Activated gamma-delta T cell (primary cell): ENCODE measurements at places on chromosomes 5 and 9.

GRCh38 chr9:72935595-72935994 is 17.3 kb downstream of the ALDH1A1 start:
- DNase-seq: no peak

DNA sequence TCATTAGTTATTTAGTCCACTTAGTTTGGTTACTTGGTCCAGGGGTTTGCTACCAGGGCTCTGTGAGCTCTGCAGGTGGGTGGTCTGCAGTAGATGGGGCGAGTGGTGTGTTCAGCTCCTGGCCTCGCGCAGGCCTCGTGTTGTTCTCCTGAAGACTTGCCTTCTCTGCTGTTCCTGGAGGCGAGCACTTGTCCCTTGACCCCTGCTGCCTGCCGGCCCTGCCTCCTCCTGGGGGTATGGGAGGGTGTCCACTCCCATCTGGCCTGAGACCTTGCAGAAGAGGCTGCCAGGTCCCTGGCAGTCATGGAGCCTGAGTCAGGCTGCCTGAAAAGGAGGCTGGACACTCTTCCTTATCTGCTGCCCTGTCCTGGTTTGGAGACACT is 137.0 kb downstream of the CACNA1B start:
- DNase-seq: no peak

DNA sequence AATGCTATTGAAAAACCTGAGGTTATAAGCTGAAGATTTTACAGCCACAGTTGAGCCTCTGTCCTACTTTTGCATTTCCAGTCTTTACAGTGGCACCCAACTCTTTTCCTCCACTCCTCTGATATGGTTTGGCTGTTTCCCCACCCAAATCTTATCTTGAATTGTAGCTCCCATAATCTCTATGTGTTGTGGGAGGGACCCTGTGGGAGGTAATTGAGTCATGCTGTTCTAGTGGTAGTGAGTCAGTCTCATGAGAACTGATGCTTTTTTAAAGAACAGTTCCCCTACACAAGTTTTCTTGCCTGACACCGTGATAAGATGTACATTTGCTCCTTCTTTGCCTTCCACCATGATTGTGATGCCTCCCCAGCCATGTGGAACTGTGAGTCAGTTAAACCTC is 646.1 kb upstream of the SEMA6A start:
- no peak for DNase-seq

- DNase-seq: no peak
These were observed 138.4 kb downstream of the KCTD16 start for GRCh38 chr5:144308906-144309670.

GRCh38 chr5:146409054-146409671 is 38.0 kb upstream of the TCERG1 start:
- no peak for DNase-seq

GRCh38 chr5:43245724-43246385 is 53.8 kb downstream of the NIM1K start:
- DNase-seq: no peak

- DNase-seq: no peak
These were observed 437.8 kb downstream of the ARHGEF28 start for GRCh38 chr5:74063821-74064220.

DNA sequence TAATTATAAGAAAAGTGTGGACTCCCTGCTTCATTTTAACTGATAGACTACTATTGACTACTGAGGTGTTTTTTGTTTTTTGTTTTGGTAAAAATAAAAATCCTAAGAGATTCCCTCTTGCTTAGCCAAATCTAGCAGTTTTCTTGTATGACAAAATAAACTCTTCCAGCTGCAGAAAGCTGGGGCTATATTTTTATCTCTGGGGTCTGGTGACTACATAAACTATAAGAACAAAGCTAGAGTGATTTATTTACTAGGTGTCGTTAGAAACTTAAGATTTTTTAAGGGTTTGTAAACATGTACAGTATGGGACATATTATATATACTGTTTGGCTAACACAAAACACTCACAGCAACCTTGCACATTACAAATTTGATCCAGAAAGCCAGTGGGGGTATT is 467.4 kb upstream of the MPDZ start:
- no peak for DNase-seq

DNA sequence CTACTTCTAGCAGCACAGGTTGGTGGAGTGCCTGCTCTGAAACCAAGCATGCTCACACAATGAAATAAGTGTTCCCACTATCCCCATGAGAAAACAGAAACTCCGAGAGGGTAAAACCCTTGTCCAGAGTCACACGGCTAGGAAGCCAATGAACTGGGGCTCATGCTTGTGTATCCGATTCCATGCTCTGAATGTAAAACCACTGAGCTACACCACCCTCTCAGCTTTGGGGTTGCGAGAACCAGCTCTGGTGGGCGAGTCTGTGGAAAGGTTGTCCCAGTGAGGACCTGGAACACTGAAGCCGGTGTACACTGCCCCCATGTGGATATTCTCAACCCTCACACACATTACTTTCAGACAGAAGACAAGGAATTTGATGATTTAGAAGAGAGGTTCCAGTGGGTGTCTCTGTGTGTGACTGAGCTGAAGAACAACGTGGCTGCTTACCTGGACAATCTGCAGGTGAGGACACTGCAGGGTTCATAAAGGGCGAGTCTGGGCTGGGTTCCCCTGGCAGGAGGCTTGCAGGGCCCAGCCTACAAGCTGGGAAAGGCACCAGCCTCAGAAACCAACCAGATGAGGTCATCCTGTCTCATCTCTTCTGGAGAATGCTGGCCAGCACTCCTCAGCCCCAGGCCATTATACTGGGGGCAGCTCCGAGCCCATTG is 37.4 kb downstream of the ARHGEF37 start:
- DNase-seq: no peak

GRCh38 chr5:172559004-172559932 is 81.8 kb upstream of the NEURL1B start:
- DNase-seq: no peak

- DNase-seq: no peak
These were observed 10.2 kb downstream of the SARDH start for GRCh38 chr9:133727876-133728441.

DNA sequence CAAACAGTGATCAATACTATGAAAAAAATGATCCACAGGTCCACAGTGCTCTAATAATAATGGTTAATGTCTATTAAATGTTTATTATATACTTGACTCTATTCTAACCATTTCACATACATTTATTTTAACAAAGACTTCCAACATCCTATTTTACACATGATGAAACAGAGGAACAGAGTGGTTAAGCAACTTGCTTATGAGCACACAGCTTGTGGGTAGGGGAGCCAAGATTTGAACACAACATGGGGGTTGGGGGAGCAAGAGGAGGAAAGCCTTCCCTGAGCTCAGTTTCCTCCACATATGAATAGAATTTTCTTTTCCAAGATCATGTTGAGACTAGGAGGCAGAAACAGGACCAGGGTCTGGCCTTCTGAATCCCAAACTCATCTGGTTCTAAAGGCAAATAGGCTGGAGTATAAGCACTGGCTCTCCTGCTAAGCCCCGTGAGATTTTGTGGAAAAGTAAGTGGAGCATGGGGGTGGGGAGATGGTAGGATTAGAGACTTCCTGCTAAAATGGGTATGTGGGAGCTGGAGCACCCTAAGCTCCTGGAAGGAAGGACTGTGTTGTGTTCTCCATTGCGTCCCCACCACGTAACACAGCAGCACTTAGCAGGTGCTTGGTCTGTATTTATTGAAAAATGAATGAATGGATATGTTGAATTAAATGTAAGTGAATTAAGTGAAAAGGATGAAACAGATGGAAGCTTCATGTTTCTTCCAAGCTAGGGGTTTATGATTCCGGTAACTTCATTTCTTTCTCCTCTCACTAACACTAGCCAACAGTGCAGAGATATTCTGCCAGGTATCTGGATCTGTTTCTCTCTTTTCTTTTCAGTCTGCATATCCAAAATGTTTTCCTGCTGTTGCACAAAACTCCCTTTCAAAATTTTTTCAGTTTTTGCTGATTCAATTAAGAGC is 26.9 kb upstream of the GALNT10 start:
- no peak for DNase-seq

- no peak for DNase-seq
These were observed 4.7 kb downstream of the GOLGA2 start for GRCh38 chr9:128271112-128271511.

DNA sequence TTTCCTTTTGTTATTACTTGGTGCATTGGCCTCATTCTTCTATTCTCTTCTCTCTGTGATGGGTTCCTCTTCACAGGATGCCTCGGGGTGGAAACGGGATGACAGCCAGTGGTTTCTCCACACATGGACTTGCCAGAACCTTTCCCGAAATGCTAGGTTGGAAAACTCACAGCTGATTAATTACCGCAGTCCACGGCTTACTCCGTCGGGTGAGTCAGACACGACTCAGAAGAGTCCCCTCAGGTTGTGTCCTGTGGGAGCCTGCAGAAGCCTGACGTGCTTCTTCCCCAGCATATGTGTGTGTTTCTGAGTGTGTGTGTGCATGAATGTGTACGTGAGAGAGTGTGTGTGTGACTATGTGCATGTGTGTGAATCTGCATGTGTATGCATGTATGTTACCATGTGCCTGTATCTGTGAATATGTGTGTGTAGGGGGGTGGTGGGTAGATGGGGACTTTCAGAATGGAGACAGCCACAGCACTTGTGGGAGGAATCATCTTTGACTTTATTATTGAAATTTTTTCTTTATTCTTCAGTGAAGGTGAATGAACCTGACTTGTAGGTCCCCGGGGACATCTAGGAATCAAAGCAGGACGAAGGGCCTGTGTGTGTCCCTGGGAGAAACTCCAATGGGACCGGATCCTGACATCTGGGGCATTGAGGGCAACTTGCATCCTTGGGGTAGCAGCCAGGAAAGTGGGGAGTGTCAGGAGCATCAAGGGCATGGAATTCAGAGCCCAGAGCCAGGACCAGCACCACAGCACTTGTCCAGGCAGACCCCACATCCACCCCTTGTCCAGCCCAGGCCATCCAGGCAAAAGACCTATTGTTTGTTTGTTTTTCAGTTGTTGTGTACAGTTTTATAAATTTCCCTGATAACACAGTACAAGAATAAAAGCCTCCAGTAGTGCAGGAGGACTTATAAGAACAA is 21.9 kb upstream of the MED10 start:
- no peak for DNase-seq

DNA sequence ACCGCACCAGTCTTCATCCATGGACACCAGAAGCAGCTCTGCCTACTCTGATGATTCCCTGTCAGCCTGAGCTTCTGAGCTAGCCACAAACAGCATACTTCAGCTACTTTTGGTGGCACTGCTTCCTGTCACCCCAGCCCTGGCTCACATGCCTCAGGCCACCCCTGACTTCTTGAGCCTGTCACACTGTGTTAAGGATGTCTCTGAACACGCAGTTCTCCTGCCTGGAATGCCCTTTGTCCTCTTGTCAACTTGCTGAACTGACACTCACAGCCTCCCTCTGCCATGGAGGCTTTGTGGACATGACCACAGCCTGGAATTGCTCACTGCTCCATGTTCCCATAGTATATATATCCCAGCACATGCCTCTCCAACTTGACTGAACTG is 7.2 kb downstream of the MACROH2A1 start:
- DNase-seq: no peak

DNA sequence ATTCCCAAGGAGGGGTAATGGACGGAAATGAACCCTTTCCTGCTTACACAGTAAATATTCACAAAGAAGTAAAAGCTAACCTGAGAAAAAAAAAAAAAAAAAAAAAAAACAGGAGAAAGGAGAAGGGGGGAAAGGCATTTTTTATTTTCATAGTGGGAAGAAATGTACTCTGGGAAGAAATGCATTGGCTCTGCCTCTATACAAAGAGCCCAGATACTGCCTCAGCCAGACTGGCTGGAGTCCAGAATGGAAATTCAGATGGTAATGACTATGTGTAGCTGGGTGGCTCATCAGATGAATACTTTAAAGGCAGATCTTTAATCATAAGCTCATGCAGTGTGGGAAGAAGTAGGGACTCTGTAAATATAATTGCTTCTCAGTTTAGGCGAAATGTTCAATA is 124.9 kb upstream of the ZNF608 start:
- DNase-seq: no peak

DNA sequence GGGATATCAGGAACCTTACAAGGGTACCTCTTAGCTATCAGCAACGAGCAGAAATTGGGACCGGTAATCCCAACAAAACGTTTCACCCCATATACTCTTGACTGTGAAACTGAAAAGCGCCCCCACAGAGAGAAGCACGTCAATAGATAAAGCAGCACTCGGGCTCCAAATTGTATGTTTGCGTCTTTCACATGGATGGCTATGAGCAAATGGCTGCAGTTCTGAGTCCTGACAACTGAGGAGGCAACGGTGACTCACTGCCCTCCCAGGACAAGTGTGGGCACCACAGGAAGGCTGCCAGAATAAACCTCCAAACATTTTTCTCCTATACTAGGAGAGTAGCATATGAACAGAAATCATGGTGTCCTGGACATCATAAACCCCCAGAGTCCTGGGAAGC is 36.6 kb downstream of the SEMA4D start:
- DNase-seq: no peak

DNA sequence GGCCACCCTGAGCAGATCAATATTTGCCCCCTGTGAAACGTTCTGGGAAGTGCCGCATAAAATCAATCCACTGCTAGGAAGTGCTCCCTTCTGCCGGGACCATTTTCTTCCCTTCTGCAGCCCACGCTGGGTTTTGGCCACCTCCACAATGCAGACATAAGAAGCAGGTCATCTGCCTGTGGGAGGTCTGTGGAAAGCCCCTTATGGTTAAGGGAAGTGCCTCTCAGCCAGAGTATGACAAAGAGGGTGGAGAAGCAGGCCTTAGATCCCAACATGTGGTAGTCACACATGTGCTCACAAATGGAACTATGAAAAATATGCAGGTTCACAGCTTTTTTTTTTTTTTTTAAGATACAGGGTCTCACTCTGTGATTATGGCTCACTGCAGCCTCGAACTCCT is 82.8 kb downstream of the SLC1A3 start:
- no peak for DNase-seq

DNA sequence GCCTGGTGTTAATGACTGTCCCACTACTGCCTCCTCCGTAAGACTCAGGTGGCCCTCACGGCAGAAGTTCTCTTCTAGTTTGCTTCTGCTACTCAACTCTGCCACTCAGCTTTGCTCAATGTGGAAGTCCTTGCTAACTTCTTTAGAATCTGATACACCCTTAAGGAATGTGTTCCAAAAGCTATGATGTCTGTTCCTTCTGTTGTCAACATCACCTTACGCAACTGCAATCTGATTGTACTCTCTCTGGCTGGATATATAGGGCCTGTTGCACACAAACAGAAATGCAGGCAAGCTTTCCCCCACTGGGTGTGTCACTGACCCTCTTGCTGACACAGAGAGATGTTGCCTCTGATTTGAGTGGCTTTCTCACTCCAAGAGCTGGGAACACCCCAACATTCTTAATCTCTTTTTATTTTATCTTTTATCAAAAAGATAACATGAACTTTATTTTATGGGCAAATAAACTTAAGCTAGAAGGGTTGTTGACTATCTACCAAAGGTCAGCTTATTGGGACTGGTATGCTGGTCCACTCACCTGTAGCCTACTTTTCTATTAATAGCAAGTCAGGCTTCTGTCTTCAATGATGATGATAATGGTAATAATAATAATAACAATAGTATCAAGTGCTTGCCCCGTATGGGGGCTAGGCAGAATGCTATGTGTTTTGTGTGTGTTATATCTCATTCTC is 25.2 kb downstream of the TMEM252 start:
- no peak for DNase-seq

- no peak for DNase-seq
These were observed 506.3 kb upstream of the WWC1 start for GRCh38 chr5:167785106-167785505.

GRCh38 chr9:127360250-127360649 is 36.7 kb upstream of the SLC2A8 start:
- no peak for DNase-seq
